Colonic mucosa (tissue), 4 donors: ENCODE measurements at places on chromosomes 6 and 20.
A peak's percentile ranks its signal among the peaks of the same experiment; 100 is the strongest.

DNA sequence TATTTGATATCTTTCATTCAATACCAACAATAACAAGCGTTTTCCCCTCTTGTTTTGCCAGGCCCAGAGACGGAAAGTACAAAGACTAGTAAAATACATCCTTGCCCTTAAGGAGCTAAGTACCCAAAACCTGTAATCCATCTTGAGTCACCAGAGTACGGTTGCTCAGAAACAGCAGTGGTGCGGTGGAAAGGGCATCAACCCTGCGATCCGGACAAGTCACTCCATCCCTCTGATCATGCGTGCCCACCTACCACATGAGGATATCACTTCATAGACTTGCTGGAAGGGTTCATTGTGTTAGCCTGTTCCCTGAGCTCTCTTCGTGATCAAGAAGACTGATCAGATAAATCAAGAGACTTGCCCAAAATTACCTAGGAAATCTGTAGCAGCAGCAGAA, 1.9 kb downstream of the TOMM34 start:
- DNase-seq, result no peak

- DNase-seq, result no peak
Measured at GRCh38 chr6:26657256-26657655, 2.3 kb downstream of the ZNF322 start.

GRCh38 chr6:82337688-82338257, 25.8 kb upstream of the TPBG start:
- no peak for DNase-seq

DNA sequence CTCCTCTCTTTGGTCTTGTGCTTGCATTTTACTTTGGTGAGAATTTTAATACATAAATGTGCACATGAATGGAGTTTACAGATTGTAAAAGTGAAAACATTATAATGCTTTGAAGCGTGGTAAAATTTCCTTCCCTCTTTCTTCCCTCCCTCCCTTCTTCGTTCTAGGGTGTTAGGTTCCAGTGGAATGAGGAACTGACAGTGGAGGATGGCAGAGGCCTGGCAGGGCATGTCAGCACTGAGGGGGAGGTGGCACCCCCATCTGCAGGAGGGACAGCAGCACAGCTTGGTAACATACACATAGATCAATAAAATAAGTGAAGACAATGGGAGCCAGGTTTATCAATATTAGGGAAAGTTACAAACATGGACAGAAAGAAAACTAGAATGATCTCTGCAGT, 47.5 kb downstream of the RNASET2 start:
- DNase-seq, result no peak

GRCh38 chr6:134678436-134678889, 271.4 kb downstream of the ALDH8A1 start:
- peak; percentile 93 for DNase-seq

DNA sequence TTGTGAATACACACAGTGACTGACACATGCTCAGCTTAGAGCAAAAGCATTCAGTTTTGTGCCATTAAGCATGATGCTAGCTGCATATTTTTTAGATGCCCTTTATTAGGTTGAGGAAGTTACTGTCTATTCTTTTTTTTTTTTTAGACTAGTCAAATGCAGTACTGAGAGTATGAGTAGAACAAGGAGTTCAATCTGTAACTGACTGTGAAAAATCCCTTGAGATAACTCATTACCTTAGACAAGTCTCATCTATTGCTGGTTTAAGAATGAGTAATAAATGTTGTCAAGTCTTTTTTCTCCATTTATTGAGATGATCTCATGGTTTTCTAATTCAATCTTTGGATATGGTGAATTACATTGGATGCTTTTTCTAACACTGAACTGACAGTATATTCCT, 23.2 kb downstream of the AHI1 start:
- DNase-seq, result no peak

GRCh38 chr6:164183556-164184123, 769.1 kb downstream of the QKI start:
- no peak for DNase-seq

GRCh38 chr6:31332637-31333602, 24.1 kb downstream of the HLA-B start:
- no peak for DNase-seq

GRCh38 chr6:152018876-152019275, 211.4 kb downstream of the ESR1 start:
- no peak for DNase-seq

DNA sequence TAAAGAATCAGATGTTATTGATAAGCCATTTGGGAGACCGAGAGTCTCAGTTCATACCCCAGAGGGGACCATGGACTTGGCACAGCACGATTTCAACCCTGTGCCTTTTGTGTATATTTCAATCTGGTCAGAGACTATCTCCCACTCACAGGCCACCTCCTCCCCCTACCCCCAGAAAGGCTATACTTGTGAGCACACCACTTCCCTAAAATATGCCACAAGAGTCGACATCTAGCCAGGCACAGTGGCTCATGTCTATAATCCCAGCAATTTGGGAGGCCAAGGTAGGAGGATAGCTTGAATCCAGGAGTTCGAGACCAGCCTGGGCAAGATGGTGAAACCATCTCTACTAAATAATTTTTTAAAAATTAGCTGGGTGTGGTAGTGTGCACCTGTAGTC, 13.6 kb upstream of the TCF15 start:
- DNase-seq, result no peak

- no peak for DNase-seq
Measured at GRCh38 chr6:133326584-133326983, 85.4 kb downstream of the EYA4 start.

- no peak for DNase-seq
Measured at GRCh38 chr6:113377362-113377942, 479.7 kb upstream of the MARCKS start.

DNA sequence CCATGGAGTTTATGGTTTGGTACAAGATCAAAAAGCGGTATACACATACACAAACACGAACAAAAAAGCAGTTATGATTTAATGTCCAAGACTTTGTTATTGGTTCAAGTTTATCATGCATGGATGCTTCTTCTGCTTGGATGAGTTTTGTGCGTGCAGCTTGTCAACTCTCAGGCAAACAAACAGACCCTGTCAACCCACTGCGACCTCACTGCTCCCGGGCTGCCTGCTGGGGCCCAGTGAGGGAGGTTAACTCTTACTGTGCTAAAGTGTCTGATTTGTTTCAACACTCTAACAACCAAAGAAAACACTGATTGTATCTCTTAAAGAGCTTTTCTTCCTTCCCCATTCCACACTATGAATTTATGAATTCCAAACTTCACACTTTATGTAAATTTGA, 26.8 kb upstream of the DDR1 start:
- no peak for DNase-seq

- no peak for DNase-seq
Measured at GRCh38 chr6:150286912-150287311, 81.9 kb upstream of the IYD start.

DNA sequence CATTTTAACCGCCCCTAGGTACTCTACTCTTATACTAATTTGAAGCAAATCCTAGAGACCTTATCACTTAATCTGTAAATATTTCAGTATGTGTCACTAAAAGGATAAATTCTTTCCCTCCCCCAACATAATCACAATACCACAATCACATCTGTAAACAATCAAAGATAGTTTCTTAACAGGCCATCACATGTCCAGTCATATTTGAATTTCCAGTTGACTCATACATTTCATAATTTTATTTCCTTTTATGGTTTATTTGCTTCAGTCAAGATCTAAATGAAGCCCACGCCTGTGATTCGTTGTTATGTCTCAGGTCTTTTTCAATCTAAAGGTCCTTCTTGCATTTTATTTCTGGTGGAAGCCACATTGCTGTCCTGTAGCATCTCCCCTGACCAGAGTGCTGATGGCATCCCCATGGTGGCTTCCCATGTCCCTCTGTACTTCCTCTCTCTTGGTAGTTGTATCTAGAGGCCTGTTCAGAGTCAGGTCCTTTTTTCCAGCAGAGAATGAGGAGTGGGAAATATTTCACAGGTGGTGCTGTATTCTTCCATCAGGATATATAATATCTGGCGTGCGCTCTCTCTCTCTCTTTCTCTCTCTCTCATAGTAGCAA, 128.6 kb upstream of the SLC22A23 start:
- no peak for DNase-seq

GRCh38 chr6:13635948-13636658, 21.0 kb downstream of the NOL7 start:
- no peak for DNase-seq

DNA sequence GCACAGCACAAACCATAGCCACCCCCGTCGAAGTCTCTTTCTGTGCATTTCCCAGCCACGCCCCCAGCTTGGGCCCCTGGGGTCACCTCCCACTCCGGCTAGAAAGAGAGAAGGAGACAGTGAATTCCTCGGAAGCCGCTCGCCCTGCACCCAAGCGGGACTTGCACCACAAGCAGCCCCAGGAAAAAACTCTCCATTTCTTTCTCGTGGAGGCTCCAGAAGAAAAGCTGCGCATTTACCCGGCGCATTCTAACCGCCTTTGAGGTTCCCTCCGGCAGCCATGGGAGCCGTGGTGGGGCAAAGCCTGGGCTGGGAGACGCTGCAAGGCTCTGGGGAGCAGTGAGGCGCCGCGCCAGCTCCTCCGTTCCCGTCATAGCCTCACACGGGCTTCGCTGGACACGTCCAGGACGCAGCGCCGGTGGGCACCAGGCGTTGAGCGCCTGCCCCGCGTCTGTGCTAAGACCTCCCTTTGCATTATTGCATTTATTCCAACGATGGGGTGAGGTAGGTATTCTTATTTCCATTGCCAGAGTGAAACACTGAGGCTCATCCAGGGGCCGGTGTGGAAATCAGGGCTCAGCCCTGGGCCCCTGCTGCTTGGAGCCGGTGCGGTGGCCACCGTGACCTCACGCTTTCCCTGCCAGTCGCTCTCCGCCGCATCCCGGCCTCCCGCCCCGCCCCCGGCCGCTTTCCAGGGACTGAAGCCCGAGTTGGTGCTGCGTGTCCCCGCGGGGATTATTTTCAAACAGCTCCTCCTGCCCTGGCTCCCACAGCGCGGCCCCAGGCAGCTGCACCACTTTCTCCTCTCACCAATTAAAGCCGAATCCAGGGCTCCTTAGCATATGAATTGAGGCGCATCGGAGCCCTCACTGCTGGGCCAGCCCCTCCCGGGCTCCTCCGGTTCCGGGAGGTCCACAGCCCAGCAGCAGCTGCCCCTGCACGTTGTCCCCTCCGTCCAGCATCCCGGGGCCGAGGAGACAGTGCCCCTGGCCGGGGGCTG, 148.3 kb upstream of the AFDN start:
- DNase-seq, result peak; percentile 67

GRCh38 chr6:68447112-68447511, 188.0 kb upstream of the ADGRB3 start:
- no peak for DNase-seq

GRCh38 chr20:58310291-58310782, 822 bp downstream of the RAB22A start:
- peak; percentile 19 for DNase-seq

DNA sequence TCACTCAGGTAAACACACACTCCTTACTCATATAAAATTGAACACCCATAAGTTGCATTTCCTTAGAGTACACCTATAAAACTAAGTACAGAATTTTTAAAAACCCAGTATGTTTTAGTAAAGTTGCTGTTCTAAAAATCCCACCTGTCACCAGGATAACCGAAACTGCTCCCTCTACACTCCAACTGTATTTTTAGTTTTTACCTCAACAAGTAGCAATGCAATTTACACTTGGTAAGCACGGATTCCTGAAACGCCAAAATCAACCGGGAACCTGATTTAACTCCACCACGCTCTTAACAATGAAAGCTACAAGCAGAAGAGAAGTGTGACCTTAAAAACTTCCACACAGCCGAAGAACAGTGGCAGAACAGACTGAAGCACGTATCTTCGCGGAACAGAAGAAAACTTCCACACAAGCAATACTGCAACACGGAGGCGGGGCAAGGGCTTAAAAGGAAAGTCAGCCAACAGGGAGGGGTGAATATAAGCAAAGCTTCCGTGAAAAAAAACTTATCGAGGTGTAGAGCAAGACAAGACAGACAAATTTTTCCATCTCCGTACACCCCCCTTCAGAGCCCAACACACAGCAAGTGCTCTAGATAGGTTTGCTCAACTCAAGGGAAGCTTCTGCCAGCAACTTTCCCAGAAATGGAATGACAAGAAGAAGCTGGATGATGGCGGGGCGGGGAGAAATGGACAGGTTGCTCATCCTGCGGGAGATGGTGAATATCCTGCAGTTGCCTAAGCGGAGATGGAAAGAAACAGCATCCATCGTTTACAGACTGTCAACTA, 1.4 kb downstream of the STAU1 start:
- peak; percentile 84 for DNase-seq

GRCh38 chr6:111471533-111471932, 11.5 kb downstream of the REV3L start:
- no peak for DNase-seq

DNA sequence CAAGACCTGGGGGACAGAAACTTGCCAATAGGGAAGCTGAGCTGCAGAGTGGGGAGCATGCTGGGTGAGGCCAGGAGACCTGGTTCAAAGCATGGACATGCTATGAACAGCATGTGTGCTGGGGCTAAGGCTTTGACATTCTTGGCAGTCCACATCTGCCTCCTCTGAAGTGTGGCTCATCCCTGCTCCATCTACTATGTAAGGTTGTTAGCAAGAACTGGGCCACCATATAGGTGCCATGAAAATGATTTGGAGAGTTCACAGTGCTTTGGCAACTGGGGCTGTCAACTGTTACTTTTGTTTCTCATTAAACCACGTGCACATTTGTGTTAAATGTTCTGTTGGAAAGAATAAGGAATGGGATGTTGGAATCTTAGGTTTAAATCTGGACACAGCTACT, 311.1 kb downstream of the CDC5L start:
- no peak for DNase-seq

- no peak for DNase-seq
Measured at GRCh38 chr20:43584448-43585136, 6.1 kb upstream of the IFT52 start.

GRCh38 chr6:156822747-156823206, 45.6 kb downstream of the ARID1B start:
- no peak for DNase-seq

- DNase-seq, result no peak
Measured at GRCh38 chr20:8646033-8646441, 422.9 kb upstream of the PLCB4 start.

DNA sequence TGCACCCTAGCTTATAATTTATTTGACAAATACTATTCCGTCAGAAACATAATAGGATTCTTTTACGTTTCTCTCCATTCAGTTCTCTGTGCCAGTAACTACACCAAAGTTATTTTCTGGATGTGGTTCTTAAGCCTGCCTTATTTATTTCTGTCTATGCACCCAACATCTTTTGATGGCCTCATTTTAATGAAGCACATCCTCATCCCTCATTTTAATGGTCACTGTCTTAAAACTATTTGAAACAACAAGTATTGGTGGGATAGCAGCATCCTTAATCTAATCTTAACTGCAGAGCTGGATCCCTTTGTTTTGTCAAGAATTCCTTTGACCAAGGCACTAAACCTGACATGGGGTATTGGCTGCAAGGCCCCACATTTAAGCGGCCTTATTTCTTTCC, 11.0 kb downstream of the FAM135A start:
- DNase-seq, result no peak

DNA sequence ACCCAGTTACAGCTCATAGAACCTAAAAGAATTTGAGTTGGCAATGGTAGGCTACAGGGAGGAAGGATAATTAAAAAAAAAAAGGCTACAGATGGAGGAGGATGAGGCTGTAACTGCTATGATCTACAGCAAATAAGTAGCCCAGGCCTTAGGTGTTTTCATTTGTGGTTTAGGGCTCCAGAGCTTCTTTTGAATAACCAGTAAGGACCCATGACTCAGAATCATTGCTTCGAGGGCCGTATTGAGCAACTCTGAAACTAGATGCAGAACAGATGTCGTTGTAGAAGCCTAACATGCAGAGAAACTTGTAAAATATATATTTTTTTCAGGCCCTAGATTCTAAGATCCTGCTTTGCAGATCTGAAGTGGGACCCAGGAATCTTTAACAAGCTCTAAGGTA, 19.0 kb upstream of the ASIP start:
- no peak for DNase-seq

GRCh38 chr6:56244528-56245253, 2.7 kb downstream of the COL21A1 start:
- no peak for DNase-seq
